Nephron progenitor cell (in vitro differentiated cells): ENCODE measurements at places on chromosomes 2 and 18.

DNA sequence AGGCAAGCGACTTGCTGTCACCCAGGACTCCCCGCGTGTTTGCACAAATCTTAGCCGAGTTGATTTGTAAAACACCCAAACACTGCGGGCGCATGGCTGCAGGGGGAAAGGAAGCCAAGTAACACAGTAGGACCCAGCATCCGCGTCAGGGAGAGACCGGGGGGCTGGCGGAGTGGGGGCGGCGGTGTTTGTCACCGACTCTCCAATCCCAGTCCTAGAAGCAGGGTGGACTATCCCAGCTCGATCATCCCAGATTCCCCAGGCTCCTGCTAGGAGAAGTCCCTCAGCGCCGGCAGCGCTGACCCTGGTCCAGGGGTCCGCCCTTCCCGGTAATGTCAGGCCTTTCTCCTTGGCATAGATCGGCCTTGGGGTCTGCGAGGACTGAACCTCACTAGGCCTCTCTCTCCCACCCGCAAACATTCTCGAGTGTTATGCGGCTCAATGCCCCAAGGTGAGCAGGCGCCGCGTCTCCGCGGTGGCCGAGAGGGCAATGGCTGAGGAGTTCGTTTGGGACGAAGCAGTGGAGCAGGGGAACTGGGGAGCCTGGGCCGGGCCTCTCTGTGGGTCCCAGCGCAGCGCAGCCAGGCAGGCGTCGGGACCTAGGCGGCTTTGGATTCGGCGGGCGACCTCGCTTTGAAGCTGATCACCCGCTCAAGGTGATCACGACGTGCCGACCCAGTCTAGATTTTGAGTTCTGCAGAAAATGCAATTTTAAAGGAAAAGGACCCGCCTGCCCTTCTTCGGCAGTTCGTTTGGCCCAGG is 1.5 kb upstream of the GDF7 start:
- DNase-seq, result peak; percentile 35
- no peak overlapping the region for H3K27ac ChIP-seq
- no peaks in the 10 kb centered on the region for H3K36me3 ChIP-seq
- H3K4me3 ChIP-seq, result peak overlapping the region; percentile 68
- H3K27me3 ChIP-seq, result peaks cover 96% of the 10 kb centered on the region
- peaks cover 20% of the 10 kb centered on the region for H3K4me1 ChIP-seq

- no peak for DNase-seq
- H3K27ac ChIP-seq, result peak overlapping the region; percentile 53
- H3K27me3 ChIP-seq, result no peaks in the 10 kb centered on the region
- H3K4me1 ChIP-seq, result peaks cover 72% of the 10 kb centered on the region
- peak overlapping the region; percentile 8 for H3K4me3 ChIP-seq
Observed at GRCh38 chr2:20614201-20615067, 36.5 kb downstream of the HS1BP3 start.

GRCh38 chr2:209076151-209076550 is 347.7 kb upstream of the MAP2 start:
- no peak for DNase-seq
- no peaks in the 10 kb centered on the region for H3K4me1 ChIP-seq
- H3K27me3 ChIP-seq, result peaks cover 3% of the 10 kb centered on the region
- H3K4me3 ChIP-seq, result no peak overlapping the region
- no peak overlapping the region for H3K27ac ChIP-seq
- no peaks in the 10 kb centered on the region for H3K36me3 ChIP-seq

- DNase-seq, result peak; percentile 22
- no peaks in the 10 kb centered on the region for H3K36me3 ChIP-seq
- peaks cover 6% of the 10 kb centered on the region for H3K4me1 ChIP-seq
Observed at GRCh38 chr18:21912339-21913239, 172.0 kb downstream of the MIB1 start.

GRCh38 chr2:232518844-232519243 is 1.3 kb upstream of the PRSS56 start:
- no peak overlapping the region for H3K27ac ChIP-seq
- H3K4me3 ChIP-seq, result no peak overlapping the region
- peaks cover 48% of the 10 kb centered on the region for H3K4me1 ChIP-seq
- peaks cover 88% of the 10 kb centered on the region for H3K27me3 ChIP-seq

DNA sequence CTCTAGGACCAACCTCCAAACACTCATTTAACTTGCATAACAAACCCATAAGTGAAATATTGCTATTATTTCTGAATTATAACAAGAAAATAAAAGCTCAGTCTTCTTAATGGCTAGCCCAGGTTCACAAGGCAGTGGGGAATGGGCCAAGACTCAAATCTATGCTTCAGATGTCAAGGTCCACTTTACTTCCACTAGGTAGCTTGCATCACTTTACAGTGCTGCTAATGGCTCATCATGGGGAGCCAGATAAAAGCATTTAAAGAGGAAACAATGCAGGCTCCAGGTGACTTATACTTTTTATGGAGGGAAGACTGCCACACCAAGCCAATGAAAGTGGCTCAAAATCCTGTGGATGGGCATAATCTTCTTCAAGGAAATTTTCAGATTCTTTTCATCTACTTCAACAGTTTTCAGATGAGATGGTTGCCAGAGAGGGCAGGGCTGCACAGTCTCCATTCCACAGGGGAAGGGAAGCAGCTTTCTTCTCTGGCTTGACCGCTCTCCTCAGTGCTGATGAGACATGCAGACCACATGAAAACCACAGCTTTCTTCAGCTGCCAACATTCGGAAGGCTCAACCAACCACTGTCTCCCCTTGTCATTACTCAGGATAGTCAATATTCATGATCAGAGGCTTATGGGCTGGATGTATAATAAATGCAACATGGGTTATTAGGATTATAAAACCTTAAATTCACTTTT is 361.9 kb upstream of the MEX3C start:
- peaks cover 3% of the 10 kb centered on the region for H3K27me3 ChIP-seq
- no peak overlapping the region for H3K27ac ChIP-seq
- peaks cover under 1% of the 10 kb centered on the region for H3K36me3 ChIP-seq
- H3K4me3 ChIP-seq, result no peak overlapping the region
- no peak for DNase-seq

- H3K36me3 ChIP-seq, result peaks cover 8% of the 10 kb centered on the region
- peaks cover 18% of the 10 kb centered on the region for H3K4me1 ChIP-seq
- H3K27me3 ChIP-seq, result no peaks in the 10 kb centered on the region
- H3K4me3 ChIP-seq, result no peak overlapping the region
- H3K27ac ChIP-seq, result no peak overlapping the region
- DNase-seq, result no peak
Observed at GRCh38 chr18:51107082-51107481, 77.1 kb downstream of the SMAD4 start.

DNA sequence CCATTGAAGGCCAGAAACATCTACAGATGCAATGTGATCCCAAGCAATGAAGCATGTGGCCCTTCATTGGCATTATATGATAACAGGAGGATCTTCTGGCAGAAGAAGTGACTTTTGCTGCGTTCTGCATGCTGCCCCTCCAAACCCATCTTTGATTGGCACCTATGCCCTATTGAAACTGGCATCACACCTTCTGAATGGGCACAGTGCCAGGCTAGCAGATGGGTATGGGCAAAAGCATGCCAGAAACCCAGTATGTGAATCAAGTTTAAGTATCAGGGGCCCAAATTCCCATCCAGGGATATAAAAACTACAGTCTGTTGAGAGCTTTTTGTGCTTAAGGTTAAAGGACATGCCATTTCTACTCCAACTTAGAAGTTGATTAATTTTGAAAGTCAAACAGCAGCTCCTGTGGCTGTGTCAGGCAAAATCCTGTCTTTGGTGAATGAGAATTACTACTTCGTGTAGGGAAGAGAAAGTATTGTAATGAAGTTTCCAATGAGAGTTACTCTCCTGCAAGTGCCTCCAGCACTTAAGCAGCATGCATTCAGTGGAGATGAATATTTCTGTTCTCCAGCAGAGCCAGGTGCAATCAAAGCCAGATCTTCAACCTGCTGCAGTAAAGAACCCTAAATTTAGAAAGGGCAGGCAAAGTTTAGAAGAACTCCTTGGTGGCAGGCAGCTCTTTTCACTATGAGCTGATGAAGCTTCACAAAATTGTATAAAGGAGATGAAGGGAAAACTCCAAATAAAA is 8.6 kb downstream of the VRK2 start:
- no peaks in the 10 kb centered on the region for H3K27me3 ChIP-seq
- no peak for DNase-seq
- no peak overlapping the region for H3K27ac ChIP-seq
- no peaks in the 10 kb centered on the region for H3K36me3 ChIP-seq

GRCh38 chr18:25230658-25231326 is 121.2 kb downstream of the ZNF521 start:
- H3K27me3 ChIP-seq, result no peaks in the 10 kb centered on the region
- H3K4me1 ChIP-seq, result peaks cover 54% of the 10 kb centered on the region
- no peak for DNase-seq
- H3K4me3 ChIP-seq, result no peak overlapping the region
- H3K27ac ChIP-seq, result peak overlapping the region; percentile 98

DNA sequence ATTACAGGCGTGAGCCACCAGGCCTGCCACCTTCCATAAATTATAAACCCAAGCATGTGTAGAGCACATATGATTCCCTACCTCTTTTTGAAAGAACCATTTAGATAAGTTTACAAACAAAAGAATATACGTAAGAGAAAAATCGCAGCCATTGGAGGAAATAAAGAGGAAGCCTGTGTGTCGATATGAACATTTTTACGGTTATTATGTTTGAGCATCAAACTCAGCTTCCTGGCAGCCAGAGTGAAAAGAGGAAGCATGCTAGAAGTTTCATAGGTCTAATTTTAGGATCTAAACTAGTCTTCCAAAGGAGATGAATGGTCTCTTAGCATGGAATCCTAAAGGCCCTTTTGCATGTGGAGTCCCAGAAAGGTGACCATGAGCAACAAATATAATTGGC is 104.3 kb downstream of the PLB1 start:
- no peak overlapping the region for H3K4me3 ChIP-seq
- H3K4me1 ChIP-seq, result peaks cover 40% of the 10 kb centered on the region
- no peak for DNase-seq
- peaks cover 6% of the 10 kb centered on the region for H3K27me3 ChIP-seq
- H3K36me3 ChIP-seq, result no peaks in the 10 kb centered on the region

DNA sequence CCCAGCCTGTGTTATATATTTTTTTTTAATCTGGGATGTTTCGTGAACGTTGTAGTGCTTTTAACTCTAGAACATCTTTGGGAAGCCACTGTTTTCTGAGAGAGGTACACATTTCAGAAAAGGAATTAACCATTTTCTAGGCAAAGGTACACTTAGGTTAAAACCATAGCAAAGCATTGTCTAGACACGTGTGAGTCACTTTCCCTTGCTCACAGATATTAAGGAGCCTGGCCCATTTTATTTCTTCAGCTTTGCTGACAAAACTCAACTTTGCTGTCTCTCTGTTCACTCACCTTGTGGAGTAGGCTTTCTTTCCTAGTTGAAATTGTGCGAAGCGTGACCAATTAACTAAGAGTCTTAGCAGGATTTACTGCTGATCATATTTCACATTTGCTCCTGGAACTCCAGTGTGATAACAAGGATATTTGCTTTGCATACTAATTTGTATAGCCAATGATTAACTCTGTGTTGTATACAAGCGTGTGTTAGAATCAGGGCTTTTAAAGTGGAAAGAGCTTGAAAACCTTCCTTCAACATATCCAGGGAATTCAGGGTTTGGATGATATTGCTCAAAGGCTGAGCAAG is 215.0 kb upstream of the AGAP1 start:
- H3K4me1 ChIP-seq, result no peaks in the 10 kb centered on the region
- peaks cover 13% of the 10 kb centered on the region for H3K27me3 ChIP-seq
- H3K4me3 ChIP-seq, result no peak overlapping the region
- H3K36me3 ChIP-seq, result no peaks in the 10 kb centered on the region

- no peak overlapping the region for H3K4me3 ChIP-seq
- peaks cover 6% of the 10 kb centered on the region for H3K27me3 ChIP-seq
- H3K36me3 ChIP-seq, result peaks cover 19% of the 10 kb centered on the region
- peaks cover 41% of the 10 kb centered on the region for H3K4me1 ChIP-seq
- H3K27ac ChIP-seq, result no peak overlapping the region
- no peak for DNase-seq
Observed at GRCh38 chr2:109351164-109351756, 222.3 kb downstream of the SH3RF3 start.

DNA sequence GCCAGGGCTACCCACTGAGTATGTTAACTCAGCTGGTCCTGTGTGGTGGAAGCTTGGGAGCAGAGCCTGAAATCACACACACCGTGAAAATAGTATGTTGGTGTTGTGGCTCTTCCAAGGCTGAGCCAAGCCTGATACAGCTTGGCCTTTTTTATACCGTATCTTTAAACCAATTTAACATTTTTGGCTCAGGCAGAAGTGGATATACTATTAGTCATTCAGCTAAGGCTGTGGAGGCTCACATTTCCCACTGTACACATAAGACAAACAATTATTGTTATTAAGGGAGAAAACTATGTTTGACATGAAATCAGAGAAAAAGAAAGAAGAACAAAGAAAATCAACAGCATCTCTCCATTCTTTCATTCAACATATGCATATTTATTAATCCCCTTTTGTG is 159.0 kb downstream of the BCL11A start:
- H3K36me3 ChIP-seq, result no peaks in the 10 kb centered on the region
- no peak overlapping the region for H3K4me3 ChIP-seq
- no peak for DNase-seq
- H3K4me1 ChIP-seq, result peaks cover 9% of the 10 kb centered on the region
- H3K27ac ChIP-seq, result no peak overlapping the region

DNA sequence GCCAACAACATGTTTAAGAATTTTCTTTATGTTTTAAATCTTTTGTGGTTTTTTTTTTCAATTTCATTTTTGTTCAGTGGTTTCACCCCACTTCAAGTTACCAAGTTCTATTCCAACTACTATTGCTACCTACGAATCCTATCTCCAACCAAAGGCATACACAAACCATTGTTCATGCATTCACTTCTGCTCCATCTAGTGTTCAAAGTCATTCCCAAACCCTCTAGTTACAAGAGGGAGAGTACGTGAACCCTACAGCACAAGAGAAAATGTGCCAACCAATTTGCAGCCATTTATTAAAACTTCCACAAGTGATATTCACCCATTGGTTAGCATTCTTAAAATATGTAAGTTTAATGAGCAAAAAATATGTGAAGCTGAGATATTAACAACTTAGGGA is 295.1 kb upstream of the KYNU start:
- no peak overlapping the region for H3K4me3 ChIP-seq
- DNase-seq, result no peak
- no peak overlapping the region for H3K27ac ChIP-seq
- H3K27me3 ChIP-seq, result no peaks in the 10 kb centered on the region
- H3K36me3 ChIP-seq, result no peaks in the 10 kb centered on the region

DNA sequence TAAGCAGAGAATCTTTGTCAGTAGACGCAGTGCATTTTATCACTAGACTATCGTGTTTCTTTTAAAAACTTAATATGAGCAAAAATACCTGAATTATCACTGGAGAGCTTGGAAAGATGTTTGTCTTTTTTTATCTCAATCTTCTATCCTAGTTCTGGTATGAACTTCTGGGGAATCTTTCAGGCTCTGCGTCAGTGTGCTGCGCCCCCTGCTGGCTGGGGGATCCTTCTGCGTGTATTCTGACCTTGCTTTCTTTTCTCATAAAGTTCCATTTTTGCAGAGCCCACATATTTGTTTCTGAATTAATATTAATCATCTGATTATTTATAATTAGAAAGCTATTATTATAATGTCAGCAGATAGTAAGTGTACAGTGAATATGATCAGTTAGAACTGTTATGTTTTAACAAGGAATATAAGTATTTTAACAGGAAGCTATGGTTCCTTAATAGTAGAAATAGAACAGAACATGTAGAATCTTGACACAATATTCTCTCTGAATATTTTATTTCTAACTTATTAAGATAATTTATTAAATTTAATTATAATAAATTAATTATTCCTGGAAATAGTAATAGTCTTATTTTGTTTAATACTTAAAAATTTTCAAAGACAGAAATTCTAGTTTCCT is 945.0 kb upstream of the CRIM1 start:
- no peaks in the 10 kb centered on the region for H3K36me3 ChIP-seq
- no peak overlapping the region for H3K27ac ChIP-seq
- peaks cover 4% of the 10 kb centered on the region for H3K27me3 ChIP-seq
- H3K4me3 ChIP-seq, result no peak overlapping the region

- H3K4me3 ChIP-seq, result peak overlapping the region; percentile 63
- H3K27me3 ChIP-seq, result peaks cover 66% of the 10 kb centered on the region
- no peaks in the 10 kb centered on the region for H3K36me3 ChIP-seq
- H3K27ac ChIP-seq, result no peak overlapping the region
- DNase-seq, result no peak
- H3K4me1 ChIP-seq, result peaks cover 24% of the 10 kb centered on the region
Observed at GRCh38 chr2:73114273-73114867, 1.6 kb upstream of the RAB11FIP5 start.
